Endothelial cell of umbilical vein (primary cell): ENCODE measurements at places on chromosomes 6 and 20.
A peak's percentile ranks its signal among the peaks of the same experiment; 100 is the strongest.

DNA sequence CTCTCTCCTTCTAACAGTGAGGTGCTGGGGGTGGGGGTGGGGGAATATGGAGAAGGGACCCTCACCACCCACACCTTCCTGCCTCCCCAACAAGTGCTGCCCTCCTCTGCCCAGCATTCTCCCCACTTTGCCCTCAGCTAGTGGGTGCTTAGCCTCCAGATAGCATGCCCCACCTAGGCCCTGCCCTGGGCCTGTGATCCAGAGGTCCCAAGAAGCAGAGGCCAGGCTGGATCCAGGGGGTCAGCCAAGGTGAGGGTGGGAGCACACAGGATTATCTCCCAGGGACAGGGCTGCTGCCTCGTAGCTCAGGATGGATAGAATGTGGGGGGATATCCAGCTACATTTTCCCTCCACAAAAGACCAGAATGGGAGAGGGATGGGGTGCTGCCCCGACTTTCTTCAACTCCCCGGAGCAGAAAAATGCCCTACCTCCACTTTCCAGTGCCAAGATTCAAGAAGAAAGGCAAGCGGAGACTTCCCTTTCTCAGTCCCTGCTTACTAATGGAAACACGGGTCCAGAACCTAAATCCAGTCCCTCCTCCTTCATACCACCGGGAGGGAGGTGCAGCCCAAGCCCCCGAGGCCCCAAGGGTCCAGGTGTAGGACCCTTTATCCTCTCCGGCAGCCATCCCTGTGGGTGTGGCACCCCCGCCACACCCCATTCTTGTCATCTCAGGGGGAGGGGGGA lies 987 bp downstream of the ADISSP start:
- no peak for DNase-seq

- no peak for DNase-seq
Measured at GRCh38 chr6:52535711-52536423, 41.0 kb downstream of the TRAM2 start.

DNA sequence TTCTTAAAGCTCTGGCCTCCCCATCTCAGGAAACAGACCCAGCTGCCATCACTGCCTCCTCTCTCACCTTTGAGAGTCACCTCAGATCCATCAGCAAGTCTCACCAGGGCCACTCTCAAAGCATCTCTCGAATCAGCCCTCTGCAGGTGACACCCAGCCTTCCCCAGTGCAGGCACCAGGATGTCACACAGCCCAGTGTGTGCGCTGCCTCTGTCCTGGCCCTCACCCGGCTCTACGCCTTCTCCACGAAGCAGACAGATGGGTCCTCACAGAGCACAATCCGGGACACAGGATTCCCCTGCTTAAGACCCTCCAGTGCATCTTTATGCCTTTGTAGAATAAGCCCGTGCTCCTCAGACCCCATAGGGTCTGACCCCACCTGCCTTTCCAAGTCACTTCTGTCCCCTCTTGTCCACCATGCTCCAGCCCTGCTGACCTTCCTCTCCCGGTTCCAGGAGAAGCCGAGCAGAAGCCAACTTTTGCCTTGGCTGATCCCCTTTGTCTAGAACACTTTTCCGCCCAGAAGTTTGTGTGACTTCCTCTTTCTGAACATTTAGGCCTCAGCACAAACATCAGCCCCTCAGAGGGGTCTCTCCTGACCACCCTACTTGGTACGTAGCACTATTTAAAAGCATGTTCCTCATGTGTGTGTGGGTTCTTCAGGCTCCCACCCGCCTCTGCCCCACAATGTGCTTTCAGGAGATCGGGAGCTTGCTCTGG lies 60.2 kb downstream of the PSMG4 start:
- DNase-seq, result no peak

GRCh38 chr20:38298768-38299288 lies 5.1 kb upstream of the BPI start:
- peak; percentile 31 for DNase-seq

DNA sequence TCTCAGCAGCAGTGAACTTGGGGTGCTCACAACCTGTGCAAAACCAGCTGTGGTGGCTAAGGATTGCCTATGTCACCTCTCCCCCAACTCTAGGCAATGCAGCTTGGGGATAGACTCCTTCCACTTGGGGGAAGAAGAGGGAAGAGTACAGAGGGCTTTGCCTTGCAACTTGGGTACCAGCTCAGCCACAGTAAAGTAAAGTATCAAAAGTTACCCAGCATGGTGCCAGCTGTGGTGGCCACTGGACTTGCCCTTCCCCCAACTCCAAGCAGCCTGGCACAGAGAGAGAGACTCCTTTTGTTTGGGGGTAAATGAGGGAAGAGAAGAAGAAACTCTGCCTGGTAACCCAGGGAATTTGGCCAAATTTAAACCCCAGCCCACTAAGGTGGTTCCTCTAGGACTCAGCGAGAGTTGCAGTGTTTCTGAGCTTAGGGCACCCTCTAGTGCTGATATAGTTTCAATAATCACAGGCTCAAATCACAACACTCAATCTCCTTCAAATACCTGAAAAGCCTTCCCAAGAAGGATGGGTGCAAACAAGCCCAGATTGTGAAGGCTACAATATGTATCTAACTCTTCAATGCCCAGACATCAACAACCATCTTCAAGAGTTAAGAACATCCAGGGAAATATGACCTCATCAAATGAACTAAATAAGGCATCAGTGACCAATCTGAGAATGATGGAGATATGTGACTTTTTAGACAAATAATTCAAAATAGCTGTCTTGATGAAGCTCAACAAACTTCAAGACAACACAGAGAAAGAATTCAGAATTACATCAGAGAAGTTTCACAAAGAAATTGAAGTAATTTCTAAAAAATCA lies 7.6 kb upstream of the DEFB129 start:
- peak; percentile 7 for DNase-seq

- DNase-seq, result peak; percentile 25
Measured at GRCh38 chr6:116412270-116412669, 41.5 kb downstream of the DSE start.
